Mesendoderm (in vitro differentiated cells): ENCODE measurements at places on chromosomes 2 and 18.

- peak; percentile 65 for DNase-seq
- H3K4me1 ChIP-seq, result peaks cover 5% of the 10 kb centered on the region
- no peak overlapping the region for H3K4me3 ChIP-seq
- no peak overlapping the region for H3K27ac ChIP-seq
Measured at GRCh38 chr2:219569041-219569440, 2.3 kb downstream of the OBSL1 start.

DNA sequence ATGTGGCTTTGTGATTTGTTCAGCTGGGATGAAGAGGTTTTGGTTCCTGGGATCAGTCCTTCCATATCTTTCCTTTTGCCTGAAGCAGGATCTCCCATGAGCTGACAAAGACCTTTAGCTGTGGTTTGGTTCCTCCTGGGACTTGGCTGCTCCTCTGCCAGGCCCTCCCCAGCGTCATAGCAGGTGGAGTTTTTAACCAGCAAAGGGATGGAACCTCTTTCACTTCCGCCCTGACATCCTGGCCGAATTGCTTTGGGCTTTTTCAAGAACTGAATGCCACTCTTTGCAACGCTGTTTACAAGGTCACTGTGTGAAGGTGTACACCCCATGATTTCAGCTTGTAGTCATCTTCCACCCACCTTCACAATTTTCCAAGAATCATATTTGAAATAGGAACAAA, 390 bp downstream of the PCARE start:
- no peak overlapping the region for H3K27ac ChIP-seq
- no peak overlapping the region for H3K4me3 ChIP-seq
- no peaks in the 10 kb centered on the region for H3K36me3 ChIP-seq
- H3K4me1 ChIP-seq, result no peaks in the 10 kb centered on the region
- H3K27me3 ChIP-seq, result no peaks in the 10 kb centered on the region

DNA sequence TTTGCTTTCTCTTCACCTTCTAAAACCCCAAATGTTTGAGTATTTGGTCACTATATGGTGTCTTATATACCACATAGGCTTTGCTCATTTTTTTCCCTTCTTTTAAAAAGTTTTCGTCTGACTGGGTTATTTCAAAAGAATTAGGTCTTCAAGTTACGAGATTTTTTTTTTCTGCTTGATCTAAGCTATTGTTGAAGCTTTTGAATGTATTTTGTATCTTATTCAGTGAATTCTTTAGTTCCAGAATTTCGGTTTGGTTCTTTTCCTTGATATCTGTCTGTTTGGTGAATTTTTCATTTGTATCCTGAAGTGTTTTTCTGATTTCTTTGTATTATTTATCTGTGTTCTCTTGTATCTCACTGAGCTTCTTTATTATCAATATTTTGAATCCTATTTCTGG, 93.5 kb downstream of the ARL6IP6 start:
- no peaks in the 10 kb centered on the region for H3K36me3 ChIP-seq
- H3K4me3 ChIP-seq, result no peak overlapping the region
- DNase-seq, result no peak
- H3K4me1 ChIP-seq, result no peaks in the 10 kb centered on the region

DNA sequence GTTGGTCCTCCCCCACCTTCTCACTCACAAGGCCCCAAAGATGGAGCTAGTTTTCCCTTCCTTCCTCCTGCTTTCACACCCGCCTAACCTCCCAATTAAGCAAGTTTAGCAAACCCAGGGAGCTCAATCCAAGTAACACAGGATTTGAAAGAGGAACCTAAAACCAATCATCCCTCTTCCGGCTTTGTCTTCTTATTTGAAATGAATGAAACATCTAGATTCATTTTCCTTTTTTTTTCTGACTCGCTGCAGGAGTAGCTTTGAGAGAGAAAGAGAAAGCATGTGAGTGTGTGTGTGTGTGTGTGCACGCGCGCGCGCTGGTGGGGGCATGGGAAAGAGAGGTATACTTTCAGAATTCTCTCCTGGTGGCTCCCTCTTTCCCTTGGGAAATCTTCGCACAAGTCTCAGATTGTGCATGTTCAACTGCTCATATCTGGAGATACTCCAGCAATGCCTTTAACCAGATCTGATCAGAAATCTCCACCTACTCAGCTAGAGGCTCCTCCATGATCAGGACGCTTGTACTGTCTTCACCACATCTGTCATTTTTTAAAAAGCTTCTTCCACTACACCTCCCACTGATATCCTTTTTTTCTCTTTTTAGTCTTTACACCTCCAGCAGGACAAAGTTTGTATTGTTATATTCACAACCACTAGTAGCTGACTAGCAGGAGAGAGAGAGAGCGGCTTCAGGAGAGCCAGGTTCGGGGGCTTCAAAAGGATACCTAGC, 1.7 kb downstream of the SLC8A1 start:
- DNase-seq, result peak; percentile 7
- H3K36me3 ChIP-seq, result no peaks in the 10 kb centered on the region
- no peak overlapping the region for H3K27ac ChIP-seq

GRCh38 chr2:98295721-98296414, 50.4 kb upstream of the CNGA3 start:
- no peaks in the 10 kb centered on the region for H3K4me1 ChIP-seq
- H3K27me3 ChIP-seq, result no peaks in the 10 kb centered on the region
- DNase-seq, result no peak

- H3K27me3 ChIP-seq, result no peaks in the 10 kb centered on the region
- H3K4me1 ChIP-seq, result no peaks in the 10 kb centered on the region
- no peak overlapping the region for H3K4me3 ChIP-seq
- no peaks in the 10 kb centered on the region for H3K36me3 ChIP-seq
- no peak overlapping the region for H3K27ac ChIP-seq
Measured at GRCh38 chr2:228242591-228242990, 61.1 kb upstream of the SPHKAP start.

GRCh38 chr18:73283032-73283431, 415.2 kb upstream of the NETO1 start:
- H3K4me1 ChIP-seq, result no peaks in the 10 kb centered on the region
- H3K36me3 ChIP-seq, result no peaks in the 10 kb centered on the region
- no peaks in the 10 kb centered on the region for H3K27me3 ChIP-seq
- no peak overlapping the region for H3K27ac ChIP-seq
- no peak overlapping the region for H3K4me3 ChIP-seq

DNA sequence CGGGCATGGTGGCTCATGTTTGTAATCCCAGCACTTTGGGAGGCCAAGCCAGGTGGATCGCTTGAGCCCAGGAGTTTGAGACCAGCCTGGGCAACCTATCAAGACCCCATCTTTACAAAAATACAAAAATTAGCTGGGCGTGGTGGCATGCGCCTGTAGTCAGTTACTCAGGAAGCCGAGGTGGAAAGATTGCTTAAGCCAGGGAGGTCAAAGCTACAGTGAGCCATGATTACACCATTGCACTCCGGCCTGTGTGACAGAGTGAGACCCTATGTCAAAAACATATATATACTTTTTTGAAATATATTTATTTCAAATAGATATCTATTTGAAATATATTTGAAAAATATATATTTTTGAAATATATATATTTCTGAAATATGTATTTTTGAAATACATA, 10.9 kb downstream of the OSBPL1A start:
- no peaks in the 10 kb centered on the region for H3K36me3 ChIP-seq
- no peak overlapping the region for H3K27ac ChIP-seq
- H3K27me3 ChIP-seq, result no peaks in the 10 kb centered on the region

- no peak overlapping the region for H3K27ac ChIP-seq
- H3K27me3 ChIP-seq, result no peaks in the 10 kb centered on the region
- H3K36me3 ChIP-seq, result no peaks in the 10 kb centered on the region
- peak; percentile 69 for DNase-seq
Measured at GRCh38 chr2:119264781-119265692, 41.4 kb downstream of the STEAP3 start.

GRCh38 chr2:197158591-197159550, 151.7 kb downstream of the ANKRD44 start:
- no peak overlapping the region for H3K27ac ChIP-seq
- H3K27me3 ChIP-seq, result no peaks in the 10 kb centered on the region
- no peak overlapping the region for H3K4me3 ChIP-seq
- no peak for DNase-seq
- no peaks in the 10 kb centered on the region for H3K36me3 ChIP-seq

- H3K36me3 ChIP-seq, result no peaks in the 10 kb centered on the region
- no peaks in the 10 kb centered on the region for H3K27me3 ChIP-seq
- peaks cover 4% of the 10 kb centered on the region for H3K4me1 ChIP-seq
- H3K4me3 ChIP-seq, result no peak overlapping the region
Measured at GRCh38 chr2:68658266-68658665, 14.9 kb downstream of the PROKR1 start.

- no peaks in the 10 kb centered on the region for H3K36me3 ChIP-seq
- DNase-seq, result no peak
- no peak overlapping the region for H3K27ac ChIP-seq
- peaks cover 14% of the 10 kb centered on the region for H3K4me1 ChIP-seq
- H3K4me3 ChIP-seq, result no peak overlapping the region
- H3K27me3 ChIP-seq, result no peaks in the 10 kb centered on the region
Measured at GRCh38 chr2:47072018-47072691, 83.0 kb downstream of the STPG4 start.

DNA sequence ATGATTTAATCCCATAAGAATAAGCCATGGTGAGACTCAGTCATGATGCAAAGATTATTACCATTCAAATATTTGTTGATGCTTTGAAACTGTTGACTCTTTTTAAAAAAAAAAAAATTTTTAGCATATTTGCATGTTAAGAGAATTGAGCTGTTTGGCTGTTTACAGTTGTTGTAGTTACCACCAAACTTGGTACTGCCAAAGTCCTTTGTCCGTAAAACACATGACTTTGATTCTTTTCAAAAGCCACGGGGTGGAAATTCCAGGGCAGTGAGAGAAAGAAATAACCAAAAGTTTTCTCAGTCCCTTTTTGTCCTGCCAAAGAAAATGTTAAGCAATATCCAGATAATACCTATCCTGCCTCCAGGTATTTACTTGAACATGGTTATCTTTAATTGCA, 474.8 kb downstream of the METTL4 start:
- no peak overlapping the region for H3K27ac ChIP-seq
- no peaks in the 10 kb centered on the region for H3K27me3 ChIP-seq
- DNase-seq, result peak; percentile 63
- no peak overlapping the region for H3K4me3 ChIP-seq
- no peaks in the 10 kb centered on the region for H3K36me3 ChIP-seq

DNA sequence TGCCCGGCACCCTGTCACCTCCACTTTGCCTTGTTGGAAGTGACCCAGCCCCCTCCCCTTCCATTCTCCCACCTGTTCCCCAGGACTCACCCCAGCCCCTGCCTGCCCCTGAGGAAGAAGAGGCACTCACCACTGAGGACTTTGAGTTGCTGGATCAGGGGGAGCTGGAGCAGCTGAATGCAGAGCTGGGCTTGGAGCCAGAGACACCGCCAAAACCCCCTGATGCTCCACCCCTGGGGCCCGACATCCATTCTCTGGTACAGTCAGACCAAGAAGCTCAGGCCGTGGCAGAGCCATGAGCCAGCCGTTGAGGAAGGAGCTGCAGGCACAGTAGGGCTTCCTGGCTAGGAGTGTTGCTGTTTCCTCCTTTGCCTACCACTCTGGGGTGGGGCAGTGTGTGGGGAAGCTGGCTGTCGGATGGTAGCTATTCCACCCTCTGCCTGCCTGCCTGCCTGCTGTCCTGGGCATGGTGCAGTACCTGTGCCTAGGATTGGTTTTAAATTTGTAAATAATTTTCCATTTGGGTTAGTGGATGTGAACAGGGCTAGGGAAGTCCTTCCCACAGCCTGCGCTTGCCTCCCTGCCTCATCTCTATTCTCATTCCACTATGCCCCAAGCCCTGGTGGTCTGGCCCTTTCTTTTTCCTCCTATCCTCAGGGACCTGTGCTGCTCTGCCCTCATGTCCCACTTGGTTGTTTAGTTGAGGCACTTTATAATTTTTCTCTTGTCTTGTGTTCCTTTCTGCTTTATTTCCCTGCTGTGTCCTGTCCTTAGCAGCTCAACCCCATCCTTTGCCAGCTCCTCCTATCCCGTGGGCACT, 4.5 kb downstream of the RETREG2 start:
- no peak for DNase-seq
- H3K4me1 ChIP-seq, result peaks cover 3% of the 10 kb centered on the region
- no peak overlapping the region for H3K4me3 ChIP-seq
- peaks cover 5% of the 10 kb centered on the region for H3K36me3 ChIP-seq
- no peaks in the 10 kb centered on the region for H3K27me3 ChIP-seq

- H3K36me3 ChIP-seq, result no peaks in the 10 kb centered on the region
- no peak for DNase-seq
- H3K27me3 ChIP-seq, result no peaks in the 10 kb centered on the region
- no peak overlapping the region for H3K27ac ChIP-seq
- H3K4me1 ChIP-seq, result peaks cover 8% of the 10 kb centered on the region
Measured at GRCh38 chr18:27713738-27714095, 463.2 kb downstream of the CDH2 start.

DNA sequence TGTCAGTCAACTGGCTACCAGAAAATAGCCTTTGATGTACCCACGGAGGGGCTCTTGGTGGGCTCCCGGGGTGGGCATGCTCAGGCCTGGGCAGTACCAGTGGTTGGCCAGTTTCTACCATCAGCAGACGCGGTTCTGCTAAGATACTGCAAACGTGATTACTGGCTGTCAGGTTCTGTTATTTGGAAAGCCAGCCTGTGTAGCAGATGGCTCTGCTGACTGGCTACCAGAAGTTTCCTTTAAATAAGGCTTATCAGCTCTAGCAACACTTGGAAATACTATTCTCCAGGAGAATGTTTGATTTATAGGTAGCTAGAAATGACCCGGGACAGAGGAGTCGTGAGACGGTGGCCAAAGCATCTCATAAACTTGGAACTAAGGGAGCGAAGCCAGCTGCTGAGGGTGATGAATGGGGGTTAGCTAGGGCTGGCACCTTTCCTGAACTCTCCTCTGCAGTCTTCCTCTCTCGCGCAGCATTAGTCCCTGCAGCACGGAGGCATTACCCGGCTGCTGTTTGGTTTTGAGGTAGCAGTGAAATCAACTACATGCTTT, 171.9 kb downstream of the AGAP1 start:
- H3K4me1 ChIP-seq, result no peaks in the 10 kb centered on the region
- peaks cover 4% of the 10 kb centered on the region for H3K27me3 ChIP-seq
- H3K36me3 ChIP-seq, result no peaks in the 10 kb centered on the region
- no peak overlapping the region for H3K27ac ChIP-seq

DNA sequence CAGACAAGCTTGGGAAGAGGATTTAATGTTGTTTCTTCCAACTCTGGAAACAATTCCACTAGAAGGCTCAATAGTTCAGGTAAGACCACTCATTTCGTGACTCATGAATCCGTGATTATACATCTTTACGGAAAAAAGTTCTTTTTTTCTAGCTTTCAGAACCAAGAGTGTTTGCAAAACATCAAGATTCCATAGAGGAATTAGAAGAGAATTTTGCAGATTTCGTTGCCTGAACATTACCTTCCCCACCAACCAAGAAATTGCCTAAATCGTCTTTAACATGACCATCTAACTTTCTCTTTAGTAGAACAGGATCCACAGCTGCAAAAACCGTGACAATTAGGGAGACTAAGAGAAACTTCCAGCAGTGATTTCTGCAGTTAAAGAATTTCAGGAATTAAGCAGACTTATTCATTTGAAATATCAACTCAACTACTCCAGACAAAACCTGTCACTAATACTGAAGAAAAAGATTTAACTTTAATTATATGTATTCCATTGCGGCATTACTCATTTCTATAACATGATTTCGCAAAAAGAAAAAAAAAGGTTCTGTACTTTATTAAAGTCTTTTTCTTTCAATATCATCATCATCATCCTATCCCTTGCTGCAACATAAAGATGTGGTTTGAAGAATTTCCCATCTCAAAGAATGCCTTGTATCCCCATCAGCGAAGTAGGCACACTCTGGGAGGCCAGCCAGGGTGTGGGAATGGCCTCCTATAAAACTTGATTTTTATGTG, 1.9 kb upstream of the NAB1 start:
- no peak overlapping the region for H3K4me3 ChIP-seq
- H3K27ac ChIP-seq, result no peak overlapping the region
- H3K36me3 ChIP-seq, result no peaks in the 10 kb centered on the region
